ENCODE measurements at places on chromosomes 4 and X. TPM values are rescaled to one million over a fixed set of nuclear protein-coding genes. Genes with fewer than 3 reads are reported as not detected.

Gene FNIP2
- total RNA-seq = 59.1 TPM

- DNase-seq = no peak
- H3K27ac ChIP-seq = no peak overlapping the region
- no peaks in the 10 kb centered on the region for H3K4me1 ChIP-seq
- no peaks in the 10 kb centered on the region for H3K27me3 ChIP-seq
Observed at GRCh38 chr4:132396636-132397035, 752.5 kb upstream of the PCDH10 start.

Gene GRIA3
- 0.61 TPM for total RNA-seq

- H3K36me3 ChIP-seq = no peaks in the 10 kb centered on the region
- no peak for DNase-seq
Observed at GRCh38 chr4:81272671-81273070, 57.6 kb upstream of the PRKG2 start.

Gene CENPVL2
- not detected for total RNA-seq

DNA sequence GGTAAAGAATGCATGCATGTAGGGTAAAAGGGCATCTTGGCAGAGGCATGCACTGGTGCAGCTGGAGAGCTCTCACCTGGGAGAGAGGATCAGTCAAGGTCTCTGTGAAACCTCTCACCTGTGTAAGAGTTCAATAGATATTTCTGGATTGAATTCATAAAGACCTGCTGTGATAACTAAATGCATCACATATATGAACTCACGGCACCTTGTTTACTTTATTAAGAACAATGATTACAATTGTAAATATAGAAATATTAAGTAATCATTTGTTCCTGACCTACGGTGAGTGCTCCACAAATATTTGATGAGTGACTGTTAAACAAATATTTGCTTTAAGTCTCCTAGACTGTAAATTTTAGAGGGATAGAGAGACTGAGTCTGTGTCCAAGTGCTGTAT is 85.9 kb upstream of the PAQR3 start:
- no peak overlapping the region for H3K4me3 ChIP-seq
- H3K36me3 ChIP-seq = no peaks in the 10 kb centered on the region
- DNase-seq = no peak
- H3K27me3 ChIP-seq = no peaks in the 10 kb centered on the region

DNA sequence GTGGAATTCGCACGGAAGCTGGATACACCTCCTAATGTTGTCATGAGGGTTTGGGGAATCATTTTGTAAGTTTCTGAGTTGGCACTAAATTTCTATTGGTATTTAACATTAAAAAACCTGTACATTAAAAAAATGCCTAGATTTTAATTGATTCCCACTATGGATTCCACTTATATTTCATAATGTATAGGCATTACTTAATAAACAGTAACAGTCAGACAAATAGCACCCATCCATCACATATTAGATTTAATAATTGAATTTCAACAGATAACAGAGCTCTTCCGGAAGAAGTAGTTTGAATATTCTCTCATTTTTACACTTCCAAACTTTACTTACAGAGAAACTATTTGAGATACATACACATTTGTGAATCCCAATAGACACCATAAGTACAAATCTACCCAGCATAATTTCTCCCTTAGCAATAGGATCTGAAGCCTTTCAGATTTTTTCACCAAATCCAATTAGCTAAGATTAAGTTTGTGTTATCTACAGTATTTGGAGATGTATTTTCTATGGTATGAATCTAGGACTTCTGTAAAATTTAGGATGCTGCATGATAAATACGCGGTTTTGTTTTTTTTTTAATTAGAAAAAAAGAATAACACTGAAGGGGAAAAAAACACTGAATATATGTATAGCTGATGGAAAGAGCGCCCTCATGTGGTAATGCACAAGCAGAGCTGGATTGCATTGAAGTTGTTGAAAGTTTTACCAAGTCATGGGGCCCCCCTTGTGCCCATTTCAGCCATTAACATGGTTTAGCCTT is 12.2 kb upstream of the ODAM start:
- H3K4me1 ChIP-seq = no peaks in the 10 kb centered on the region
- no peak overlapping the region for H3K27ac ChIP-seq
- no peaks in the 10 kb centered on the region for H3K36me3 ChIP-seq
- no peak for DNase-seq
- no peaks in the 10 kb centered on the region for H3K27me3 ChIP-seq

Gene ATOH1
- total RNA-seq = not detected

- H3K27ac ChIP-seq = no peak overlapping the region
- no peak for DNase-seq
- no peaks in the 10 kb centered on the region for H3K4me1 ChIP-seq
- H3K36me3 ChIP-seq = no peaks in the 10 kb centered on the region
Observed at GRCh38 chrX:115392871-115393270, 103.4 kb downstream of the LUZP4 start.

Gene CT45A2
- total RNA-seq = not detected

Gene HSFX3
- not detected for total RNA-seq

Gene FAM9B
- not detected for total RNA-seq

DNA sequence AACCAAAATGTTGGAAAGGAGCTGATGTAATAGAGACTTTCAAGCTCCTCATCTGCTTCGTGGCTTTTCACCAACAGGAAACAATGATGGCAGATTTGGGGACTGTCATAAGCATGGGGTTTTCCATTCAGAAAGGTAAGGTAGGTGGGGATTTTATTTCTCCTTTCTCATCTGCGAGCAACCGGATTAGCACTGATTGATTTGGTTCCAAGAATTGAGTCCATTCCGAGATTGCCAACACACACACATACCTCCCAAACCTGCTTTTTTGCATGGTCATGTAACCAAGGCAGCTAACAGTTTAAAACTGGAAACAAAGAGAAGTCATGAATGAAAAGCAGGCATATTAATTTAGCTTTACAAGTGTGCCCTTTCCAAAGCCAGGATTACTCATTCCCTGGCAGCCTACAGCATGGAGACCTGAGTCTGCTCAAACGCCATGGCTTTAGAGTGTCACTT is 63.0 kb upstream of the LNX1 start:
- no peak for DNase-seq
- H3K4me3 ChIP-seq = no peak overlapping the region
- no peak overlapping the region for H3K27ac ChIP-seq
- no peaks in the 10 kb centered on the region for H3K4me1 ChIP-seq

Gene PDZD11
- total RNA-seq = 24.6 TPM

GRCh38 chrX:103517246-103517645 is 2.0 kb downstream of the RAB40A start:
- no peak overlapping the region for H3K4me3 ChIP-seq
- no peak for DNase-seq
- no peaks in the 10 kb centered on the region for H3K36me3 ChIP-seq
- no peaks in the 10 kb centered on the region for H3K4me1 ChIP-seq

DNA sequence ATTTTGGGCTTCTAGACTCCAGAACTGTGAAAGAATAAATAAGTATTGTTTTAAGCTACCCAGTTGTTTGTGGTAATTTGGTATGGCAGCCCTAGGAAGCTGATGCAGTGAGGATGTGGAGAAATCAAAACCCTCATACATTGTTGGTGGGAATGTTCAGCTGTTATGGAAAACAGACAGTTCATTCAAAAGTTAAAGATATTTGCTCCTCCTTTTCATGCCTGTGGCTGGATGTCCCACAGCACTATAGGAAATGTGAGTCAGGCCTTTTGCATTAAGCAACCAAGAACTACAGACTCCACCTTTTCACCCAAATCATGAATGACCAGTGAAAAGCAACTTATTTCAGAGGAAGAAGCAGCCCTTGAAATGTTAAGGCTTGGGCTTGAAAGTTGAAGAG is 6.7 kb downstream of the BBS12 start:
- H3K36me3 ChIP-seq = peaks cover 17% of the 10 kb centered on the region
- H3K4me1 ChIP-seq = no peaks in the 10 kb centered on the region
- H3K4me3 ChIP-seq = no peak overlapping the region
- H3K27ac ChIP-seq = no peak overlapping the region
- H3K27me3 ChIP-seq = no peaks in the 10 kb centered on the region
- DNase-seq = no peak

DNA sequence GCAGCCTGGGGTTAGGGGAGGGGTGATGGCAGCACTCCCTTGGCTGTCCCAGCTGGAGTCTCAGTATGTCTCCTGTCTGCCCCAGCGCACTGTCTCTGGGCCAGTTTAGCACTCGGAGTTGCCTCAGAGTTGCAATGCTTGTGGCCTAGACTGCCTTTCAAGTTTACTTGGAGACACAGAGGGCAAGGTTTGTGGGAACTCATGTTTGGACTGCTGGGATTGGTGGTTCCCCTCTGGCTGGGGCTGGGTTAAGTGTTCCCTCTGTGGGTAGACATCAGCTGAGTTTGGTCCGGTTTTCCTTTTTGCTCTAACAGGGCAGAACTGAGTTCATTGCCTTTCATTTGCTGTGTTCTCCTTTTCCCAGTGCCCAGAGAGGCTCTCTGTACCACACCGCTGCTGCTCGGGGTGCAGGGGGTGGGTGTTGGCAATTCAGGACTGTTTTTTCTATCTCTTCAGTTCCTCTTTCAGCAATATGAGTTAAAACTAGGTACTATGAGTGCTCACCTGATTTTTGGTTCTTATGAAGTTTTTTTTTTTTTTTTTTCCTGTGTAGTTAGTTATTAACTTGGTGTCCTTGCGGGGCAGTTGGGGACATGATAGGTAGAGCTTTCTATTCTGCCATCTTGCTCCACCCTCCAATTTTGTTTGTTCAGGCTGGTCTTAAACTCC is 17.2 kb downstream of the RAB33B start:
- H3K4me1 ChIP-seq = no peaks in the 10 kb centered on the region
- H3K27me3 ChIP-seq = no peaks in the 10 kb centered on the region
- peaks cover 11% of the 10 kb centered on the region for H3K36me3 ChIP-seq
- no peak for DNase-seq
- H3K4me3 ChIP-seq = no peak overlapping the region
- no peak overlapping the region for H3K27ac ChIP-seq

All from spleen (tissue), 13 donors.